ENCODE measurements at places on chromosomes 6 and 20.

DNA sequence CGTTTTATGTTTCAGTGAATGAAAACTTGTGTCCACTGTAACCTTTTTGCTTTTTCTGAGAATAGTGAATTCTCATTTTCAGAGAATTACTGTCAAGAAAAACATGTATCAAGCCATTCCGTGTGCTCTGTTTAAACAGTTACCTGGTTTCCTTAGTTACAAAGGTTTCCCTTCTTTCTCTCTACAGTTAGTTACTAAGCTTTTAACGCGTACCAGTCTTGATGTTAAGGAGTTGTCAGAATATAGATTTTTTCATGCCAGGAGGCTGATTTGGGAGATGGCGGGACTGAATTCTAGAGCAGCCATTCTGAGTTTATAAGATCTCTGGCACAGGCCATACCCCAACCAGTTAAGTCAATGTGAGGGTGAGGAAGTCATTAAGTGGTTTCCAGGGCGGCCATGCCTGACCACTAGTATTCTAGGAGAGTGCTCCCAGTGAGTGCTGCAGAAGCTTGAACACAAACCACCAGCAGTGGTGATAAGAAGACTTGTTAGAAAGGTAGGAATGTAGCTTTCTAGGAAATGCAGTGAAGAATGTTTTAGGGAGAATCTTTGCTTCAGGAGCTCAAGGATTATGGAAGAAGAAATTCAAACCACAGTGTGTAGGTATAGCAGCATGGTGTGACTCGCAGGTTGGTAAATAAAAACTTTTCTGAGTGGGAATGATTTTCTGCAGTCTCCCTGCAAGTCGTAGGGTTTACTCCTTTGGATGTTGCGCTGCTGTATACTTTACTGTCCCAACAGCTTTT, 112.9 kb downstream of the JARID2 start:
- DNase-seq: no peak

GRCh38 chr6:98107801-98108200, 726.6 kb upstream of the POU3F2 start:
- DNase-seq: no peak

DNA sequence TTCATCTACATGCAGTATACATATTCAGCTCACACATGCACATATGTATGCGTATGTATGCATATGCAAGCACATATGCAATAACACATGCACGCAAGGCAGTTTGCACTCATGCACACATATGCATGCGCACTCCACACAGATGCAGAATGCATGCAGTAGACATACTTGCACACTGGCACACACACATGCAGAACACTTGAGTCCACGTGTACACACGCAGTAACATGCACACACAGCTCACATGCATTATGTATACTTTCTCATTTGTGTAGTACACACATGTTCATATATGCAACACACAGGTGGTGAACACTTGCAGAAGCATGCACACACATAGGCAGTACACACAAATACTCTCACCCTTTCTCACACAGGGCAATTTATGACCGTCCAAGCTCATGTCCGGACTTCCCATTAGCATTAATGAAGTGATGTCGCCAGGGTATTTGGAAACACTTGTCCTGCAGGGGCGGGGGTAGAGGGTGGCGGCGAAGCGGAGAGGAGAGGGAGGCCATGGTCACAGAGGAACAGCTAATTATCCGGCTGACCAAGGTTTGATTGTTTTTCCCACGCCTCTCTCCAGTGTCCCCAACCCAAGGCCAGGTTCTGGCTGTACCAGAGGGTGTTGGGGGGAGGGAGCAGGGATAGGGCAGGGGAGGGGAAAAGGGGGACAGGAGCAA, 91.3 kb downstream of the VEGFA start:
- no peak for DNase-seq

GRCh38 chr6:134173366-134173725, 120.9 kb upstream of the SLC2A12 start:
- no peak for DNase-seq

- DNase-seq: no peak
Observed at GRCh38 chr6:116779573-116780164, 14.2 kb upstream of the FAM162B start.

GRCh38 chr6:142695016-142695415, 250.0 kb downstream of the HIVEP2 start:
- DNase-seq: no peak

DNA sequence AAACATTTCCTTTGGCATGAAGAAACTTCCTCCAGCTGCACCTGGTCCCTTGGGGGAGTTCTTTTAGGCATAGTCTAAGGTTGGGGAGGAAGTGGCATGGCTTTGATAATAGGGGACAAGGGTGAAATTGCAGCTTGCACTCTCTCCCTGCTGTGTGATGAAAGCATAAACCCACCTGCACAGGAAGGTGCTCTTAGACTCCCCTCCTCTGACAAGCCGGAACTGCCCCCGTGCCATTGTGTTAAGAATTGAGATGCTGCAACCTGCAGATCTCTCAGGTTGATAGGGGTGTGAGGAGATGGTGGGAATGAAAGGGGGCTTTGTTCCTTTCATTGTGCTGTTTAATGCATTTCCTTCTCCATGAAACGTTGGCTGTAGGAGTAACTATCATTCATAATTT, 247.7 kb upstream of the RNF24 start:
- no peak for DNase-seq

DNA sequence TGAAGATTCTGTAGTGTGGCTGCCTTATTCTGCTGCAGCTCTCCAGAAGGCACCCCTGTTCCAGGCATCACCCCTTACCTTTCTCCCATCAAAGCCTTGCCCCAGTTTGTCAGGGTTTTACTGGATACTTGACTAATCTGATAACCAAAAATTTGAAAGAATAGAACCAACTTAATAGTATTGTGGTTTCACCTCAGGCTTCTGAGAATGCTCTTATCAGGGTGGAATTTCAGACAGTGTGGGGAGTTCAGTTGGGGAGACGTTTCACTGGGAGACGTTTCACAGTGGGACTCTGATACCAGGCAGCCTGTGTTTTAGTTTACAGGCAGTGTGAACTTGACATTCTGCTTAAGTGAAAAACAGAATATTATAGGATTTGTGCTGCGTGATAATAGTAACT, 50.5 kb downstream of the SCAND1 start:
- no peak for DNase-seq

DNA sequence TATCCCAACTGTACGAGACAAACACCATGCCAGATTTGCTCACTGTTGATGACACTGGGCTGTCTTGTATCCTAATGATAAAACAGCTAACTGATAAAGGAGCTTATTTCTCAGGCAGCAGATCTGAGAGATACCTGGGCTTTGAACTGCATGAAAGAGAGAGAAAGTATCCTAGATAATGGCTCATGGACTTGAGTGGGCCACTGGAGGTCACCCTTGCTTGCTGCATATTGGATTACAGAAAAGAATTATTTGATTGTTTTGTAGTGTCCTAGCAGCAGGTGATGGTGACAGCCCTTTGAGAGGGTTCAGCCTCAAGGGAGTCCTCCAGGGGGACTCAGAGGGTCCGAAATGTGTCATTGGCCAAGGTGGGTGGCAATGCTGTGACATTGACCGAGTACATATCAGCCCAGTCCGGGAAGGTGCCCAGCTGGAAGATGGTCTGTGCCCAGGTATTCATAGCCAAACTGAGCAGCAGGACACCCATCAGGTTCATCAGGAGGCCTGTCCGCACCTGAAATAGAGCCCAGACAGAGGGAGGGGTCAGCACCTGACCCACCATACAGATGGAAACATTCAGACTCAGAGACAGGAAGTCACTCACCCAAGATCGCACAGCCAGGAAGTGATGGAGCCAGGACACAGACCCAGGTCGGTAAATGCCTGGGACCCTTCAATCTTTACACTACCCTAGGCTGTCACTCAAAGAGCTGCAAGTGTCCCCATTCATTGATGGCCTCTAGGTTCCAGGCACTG, 9.4 kb upstream of the OCSTAMP start:
- no peak for DNase-seq

- DNase-seq: no peak
Observed at GRCh38 chr6:89702349-89702748, 63.8 kb upstream of the LYRM2 start.

GRCh38 chr20:34895465-34895864, 19.1 kb downstream of the ACSS2 start:
- DNase-seq: no peak

- DNase-seq: no peak
Observed at GRCh38 chr20:45091366-45091765, 9.6 kb downstream of the KCNS1 start.

- DNase-seq: no peak
Observed at GRCh38 chr6:11101417-11101816, 7.8 kb downstream of the SMIM13 start.

DNA sequence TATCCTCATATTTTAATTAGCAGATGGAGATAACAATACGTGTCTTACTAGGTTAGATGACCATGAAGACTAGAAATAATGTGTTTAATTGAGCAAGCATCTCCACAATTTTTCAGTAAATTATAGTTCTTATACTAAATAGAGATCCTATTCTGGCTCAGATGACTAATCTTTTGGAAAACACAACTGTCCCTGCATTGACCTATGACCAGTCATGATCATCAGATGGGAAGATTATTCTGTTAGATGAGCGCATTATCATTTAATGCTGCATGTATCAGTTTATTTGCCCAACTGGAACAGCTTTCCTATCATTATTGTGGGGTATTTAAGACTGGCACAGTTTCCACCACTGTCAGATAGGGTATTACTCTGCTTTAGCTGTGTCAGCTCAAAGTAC, 185.5 kb downstream of the MOXD1 start:
- DNase-seq: no peak

GRCh38 chr20:25368976-25369375, 21.7 kb downstream of the ABHD12 start:
- DNase-seq: no peak

- no peak for DNase-seq
Observed at GRCh38 chr20:62603021-62603906, 39.0 kb upstream of the SLCO4A1 start.
